ENCODE measurements at places on chromosomes 2 and 18.

- no peaks in the 10 kb centered on the region for H3K4me1 ChIP-seq
- no peaks in the 10 kb centered on the region for H3K27me3 ChIP-seq
- H3K36me3 ChIP-seq, result no peaks in the 10 kb centered on the region
- no peak overlapping the region for H3K27ac ChIP-seq
- no peak for ATAC-seq
These were observed 678.9 kb upstream of the CELF4 start for GRCh38 chr18:38244480-38244879.

GRCh38 chr2:130391872-130392670 is 36.2 kb downstream of the PTPN18 start:
- H3K36me3 ChIP-seq, result no peaks in the 10 kb centered on the region
- peak overlapping the region; percentile 93 for H3K4me3 ChIP-seq
- peak overlapping the region; percentile 84 for H3K27ac ChIP-seq
- no peak for ATAC-seq
- H3K4me1 ChIP-seq, result peaks cover 34% of the 10 kb centered on the region

GRCh38 chr2:129911363-129912065 is 68.0 kb upstream of the RAB6C start:
- no peak overlapping the region for H3K4me3 ChIP-seq
- no peak overlapping the region for H3K27ac ChIP-seq
- H3K27me3 ChIP-seq, result peaks cover 15% of the 10 kb centered on the region
- H3K36me3 ChIP-seq, result no peaks in the 10 kb centered on the region
- no peak for ATAC-seq

- H3K27me3 ChIP-seq, result peaks cover 5% of the 10 kb centered on the region
- no peaks in the 10 kb centered on the region for H3K36me3 ChIP-seq
- ATAC-seq, result peak; percentile 51
- no peak overlapping the region for H3K4me3 ChIP-seq
- no peaks in the 10 kb centered on the region for H3K4me1 ChIP-seq
- H3K27ac ChIP-seq, result no peak overlapping the region
These were observed 5.2 kb upstream of the C18orf63 start for GRCh38 chr18:74310411-74310810.

GRCh38 chr2:109138449-109138848 is 9.4 kb downstream of the SH3RF3 start:
- H3K4me1 ChIP-seq, result no peaks in the 10 kb centered on the region
- no peak overlapping the region for H3K4me3 ChIP-seq
- ATAC-seq, result no peak
- H3K27ac ChIP-seq, result no peak overlapping the region
- no peaks in the 10 kb centered on the region for H3K27me3 ChIP-seq

- ATAC-seq, result no peak
- H3K4me3 ChIP-seq, result no peak overlapping the region
- no peaks in the 10 kb centered on the region for H3K36me3 ChIP-seq
- H3K4me1 ChIP-seq, result peaks cover 6% of the 10 kb centered on the region
- no peaks in the 10 kb centered on the region for H3K27me3 ChIP-seq
These were observed 13.2 kb upstream of the ITGAV start for GRCh38 chr2:186576614-186577013.

Measured in gastroesophageal sphincter (tissue), 4 donors.